ENCODE measurements at places on chromosomes 1 and 21.
A peak's percentile ranks its signal among the peaks of the same experiment; 100 is the strongest.

DNA sequence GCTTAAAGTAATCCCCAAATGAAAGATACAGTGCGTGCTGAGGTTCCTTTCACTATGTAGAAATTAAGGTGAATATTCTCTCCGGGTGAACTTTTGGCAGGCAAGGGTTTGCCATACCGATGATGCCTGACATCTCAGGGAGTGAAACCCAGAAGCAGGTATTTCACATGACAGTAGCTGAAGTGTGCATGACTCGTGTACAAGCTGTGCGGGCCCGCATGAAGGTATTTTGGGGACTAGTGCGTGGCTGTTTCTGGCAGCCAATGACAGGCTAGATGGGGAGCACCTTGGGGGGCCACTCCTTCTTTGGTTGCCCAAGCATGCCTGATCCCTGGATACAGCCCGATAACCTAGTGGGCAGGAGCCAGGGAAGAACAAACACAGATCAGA lies 569.0 kb downstream of the SMYD3 start:
- no peak for DNase-seq

GRCh38 chr21:38323721-38324531 lies 67.1 kb downstream of the KCNJ15 start:
- no peak for DNase-seq

GRCh38 chr1:203072911-203073310 lies 12.9 kb downstream of the MYOG start:
- no peak for DNase-seq

GRCh38 chr1:25744636-25745425 lies 55.2 kb upstream of the SELENON start:
- no peak for DNase-seq

DNA sequence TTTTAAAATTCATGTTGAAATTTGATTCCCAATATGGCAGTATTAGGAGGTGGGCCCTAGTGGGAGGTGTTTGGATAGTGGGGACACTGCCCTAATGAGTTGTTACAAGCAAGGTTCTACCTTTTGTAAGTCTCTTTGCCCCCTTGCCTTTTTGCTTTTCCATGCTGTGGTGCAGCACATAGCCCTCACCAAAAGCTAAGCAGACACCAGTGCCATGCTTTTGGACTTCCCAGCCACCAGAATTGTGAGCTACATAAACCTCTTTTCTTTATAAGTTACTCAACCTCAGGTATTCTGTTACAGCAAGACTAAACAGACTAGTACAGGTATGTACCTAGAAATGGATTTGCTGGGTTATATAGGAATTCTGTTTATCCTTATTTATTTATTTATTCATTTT lies 13.7 kb downstream of the ZMYM4 start:
- no peak for DNase-seq

- DNase-seq: no peak
These were observed 54.9 kb upstream of the RAP1GAP start for GRCh38 chr1:21724098-21724497.

- DNase-seq: no peak
These were observed 7.8 kb upstream of the MUTYH start for GRCh38 chr1:45348020-45348419.

- DNase-seq: no peak
These were observed 31.9 kb upstream of the IL19 start for GRCh38 chr1:206738370-206739366.

DNA sequence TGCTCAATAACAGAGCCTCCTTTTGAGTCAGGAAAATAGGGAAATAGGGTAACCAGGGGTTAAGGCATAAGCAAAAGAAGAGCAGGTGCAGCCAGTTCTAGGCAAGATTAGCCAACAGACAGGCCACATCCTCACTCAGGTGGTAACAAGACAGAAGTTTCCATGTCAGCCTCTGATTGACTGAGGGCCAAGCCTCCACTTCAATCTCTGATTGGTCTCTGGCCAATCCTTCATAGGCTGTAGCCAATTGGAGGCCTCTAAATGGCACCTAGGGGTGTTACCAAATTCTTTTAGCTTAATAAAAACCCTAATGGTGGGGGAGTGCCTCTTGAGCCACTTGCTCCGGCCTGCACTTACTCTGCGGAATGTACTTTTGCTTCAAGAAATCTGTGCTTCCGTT lies 37.2 kb downstream of the LACTBL1 start:
- no peak for DNase-seq

GRCh38 chr1:42940851-42941639 lies 17.6 kb downstream of the SLC2A1 start:
- DNase-seq: no peak

DNA sequence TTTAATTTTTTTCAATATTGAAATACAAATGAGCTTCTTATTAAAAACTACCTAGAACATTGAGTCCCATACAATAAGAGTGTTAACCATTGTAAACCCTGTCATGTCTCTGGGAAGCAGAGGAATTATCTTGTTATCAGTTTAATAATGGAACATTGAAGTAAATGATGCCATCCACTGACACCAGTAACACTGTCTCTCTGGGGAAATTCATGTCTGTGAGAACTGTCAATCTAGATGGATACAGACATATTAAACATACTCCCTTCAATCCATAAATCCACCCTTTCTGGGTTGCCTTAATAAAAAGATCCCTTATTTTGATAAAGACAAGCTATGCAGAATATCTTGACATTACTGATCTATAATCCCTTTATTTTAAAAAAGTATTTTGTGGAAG lies 503.2 kb downstream of the DPYD start:
- no peak for DNase-seq

DNA sequence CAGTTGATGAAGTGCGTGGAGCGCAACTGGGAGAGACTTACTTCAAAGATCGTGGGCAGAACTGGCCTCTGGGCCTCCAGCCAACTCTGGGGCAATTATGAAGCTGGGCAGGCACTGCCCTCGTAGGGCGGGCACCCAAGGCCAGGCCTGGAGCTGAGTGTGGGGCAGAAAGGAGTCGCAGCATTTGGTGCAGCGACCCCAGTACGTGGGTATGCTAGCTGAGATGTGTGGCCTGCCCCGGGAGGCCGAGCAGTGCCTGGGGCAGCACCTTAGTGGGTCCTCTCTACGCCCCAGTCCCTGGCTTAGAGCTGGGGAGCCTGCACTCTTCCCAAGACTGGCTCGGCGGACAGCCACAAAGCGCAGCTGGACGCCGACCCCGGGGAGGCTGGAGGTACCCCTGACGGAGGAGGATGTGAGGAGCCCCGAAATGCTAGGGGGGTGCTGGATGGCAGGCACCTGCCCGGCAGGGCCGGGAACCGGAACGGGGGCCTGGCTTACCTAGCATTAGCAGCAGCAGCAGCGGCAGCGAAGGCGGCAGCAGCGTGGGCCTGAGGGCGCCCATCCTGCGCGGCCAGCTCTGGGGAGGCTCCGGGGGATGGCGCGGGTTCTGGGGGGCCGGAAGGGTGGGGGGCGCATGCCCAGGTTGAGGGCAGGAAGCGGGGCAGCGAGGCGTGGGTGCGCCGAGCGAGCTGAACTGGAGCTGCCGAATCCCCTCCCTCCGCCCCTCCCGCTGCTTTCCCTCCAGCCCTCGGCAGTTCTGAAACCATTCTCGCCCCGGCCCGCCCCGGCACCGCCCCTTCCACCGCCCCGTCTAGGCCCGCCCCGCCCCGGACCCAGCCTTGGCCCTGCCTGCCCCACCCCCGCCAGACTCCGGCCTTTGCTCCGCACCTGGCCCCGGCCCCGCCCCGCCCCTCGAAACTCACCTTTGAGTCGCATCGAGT lies at the start of gene IGSF8:
IGSF8 (minus strand) TSS at position 709 of the 941 bp plus-strand sequence; CDS start at position 562, 147 bp downstream.
- DNase-seq: peak; percentile 96

DNA sequence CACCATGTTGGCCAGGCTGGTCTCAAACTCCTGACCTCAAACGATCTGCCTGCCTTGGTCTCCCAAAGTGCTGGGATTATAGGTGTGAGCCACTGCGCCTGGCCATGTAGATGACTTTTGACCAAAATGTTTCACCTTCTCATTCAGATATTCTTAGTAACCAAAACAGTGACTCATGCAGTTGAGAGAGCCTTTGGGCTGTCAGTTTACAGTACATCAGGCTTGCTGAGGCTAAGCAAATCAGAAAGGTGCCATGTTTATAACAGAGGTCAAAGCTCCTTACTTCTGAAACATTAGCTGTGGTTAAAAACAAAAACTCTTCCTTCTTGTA lies 21.0 kb downstream of the CNIH4 start:
- DNase-seq: no peak

GRCh38 chr1:164675342-164675904 lies 116.4 kb downstream of the PBX1 start:
- DNase-seq: no peak

DNA sequence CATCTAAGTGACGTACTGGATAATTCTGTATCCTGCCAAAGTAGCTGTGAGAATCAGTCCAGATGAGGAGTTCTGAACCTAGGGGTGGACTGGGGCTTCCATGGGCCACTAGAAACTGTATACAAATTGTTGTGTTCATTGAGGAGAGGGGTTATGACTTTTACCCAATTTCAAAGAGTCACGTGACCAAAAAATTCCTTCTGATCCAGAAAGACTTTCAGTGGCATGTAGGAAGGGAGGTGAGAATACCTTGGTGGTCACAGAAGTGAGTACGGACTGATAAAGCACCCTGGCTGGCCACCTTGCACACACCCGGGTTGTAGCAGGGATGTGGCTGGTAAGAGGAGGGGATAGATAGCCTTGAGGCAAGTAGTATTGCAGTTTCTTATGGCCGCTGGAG lies 60.4 kb downstream of the BCAR3 start:
- DNase-seq: no peak

DNA sequence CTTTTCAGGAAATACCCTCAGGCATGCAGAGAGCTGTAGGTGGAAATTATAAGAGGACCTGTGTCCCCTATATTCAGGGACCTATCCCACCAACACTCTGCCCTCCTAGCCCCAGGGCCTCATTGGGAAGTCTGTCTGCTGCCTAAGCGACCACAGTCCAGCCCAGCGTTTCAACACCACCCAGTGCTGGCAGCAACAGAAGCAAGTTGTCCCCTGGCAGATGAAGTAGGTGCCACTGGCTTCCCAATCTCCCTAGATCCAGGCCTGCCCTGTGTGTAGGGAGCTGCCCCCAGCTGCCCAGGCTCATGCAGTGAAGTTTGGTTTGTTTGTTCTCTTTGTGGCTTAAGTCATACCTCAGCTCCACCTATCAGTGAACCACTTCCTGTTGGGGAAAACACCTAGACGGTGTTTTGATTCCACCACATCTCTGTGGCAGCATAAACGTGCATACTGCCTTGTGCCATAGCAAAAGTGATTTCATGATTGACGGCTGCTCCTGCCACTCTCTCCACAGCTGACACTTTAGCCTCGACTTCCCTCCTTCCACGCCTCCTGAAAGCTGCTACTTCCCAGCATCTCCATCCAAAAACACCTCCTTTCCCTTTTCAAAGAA lies 8.1 kb upstream of the LEFTY1 start:
- no peak for DNase-seq

DNA sequence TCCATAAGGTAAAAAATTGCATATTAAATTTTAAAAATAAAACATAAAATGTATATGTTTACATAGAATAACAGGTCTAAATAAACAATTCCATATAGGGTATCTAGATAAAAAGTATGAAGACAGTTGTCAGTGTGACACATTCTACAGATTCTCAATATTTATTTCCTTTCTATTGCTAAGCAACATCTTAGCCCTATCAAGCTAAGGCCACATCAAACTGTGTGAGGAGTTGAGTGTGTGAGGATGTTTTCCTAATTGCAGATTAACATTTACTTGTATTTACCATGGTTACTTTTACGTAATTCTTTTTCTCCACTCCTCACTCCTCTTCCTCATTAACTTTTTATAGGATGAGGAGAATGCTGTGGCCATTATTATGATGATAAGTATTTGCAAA lies 41.9 kb upstream of the MCOLN3 start:
- DNase-seq: no peak

- DNase-seq: no peak
These were observed 2.2 kb upstream of the USP24 start for GRCh38 chr1:55217226-55217986.

DNA sequence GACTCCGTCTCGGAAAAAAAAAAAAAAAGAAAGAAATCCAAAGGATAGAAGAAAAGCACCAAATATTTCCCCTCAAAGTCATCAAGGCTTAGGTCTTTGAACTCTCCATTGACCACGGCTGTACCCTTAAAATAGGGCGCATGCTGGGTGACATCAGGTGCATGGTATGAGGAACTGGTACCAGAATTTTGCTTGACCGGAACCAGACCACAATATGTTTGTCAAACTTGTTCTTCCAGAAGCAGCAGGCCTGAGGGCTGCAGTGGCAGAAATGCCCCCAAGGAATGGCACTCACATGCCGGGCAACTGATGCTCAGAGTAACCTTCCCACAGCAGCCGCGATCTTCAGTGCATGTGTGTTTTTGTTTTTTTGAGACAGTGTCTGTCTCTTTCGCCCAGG lies 21.0 kb downstream of the RCC1 start:
- no peak for DNase-seq

GRCh38 chr1:31585736-31586365 lies 9.5 kb downstream of the TINAGL1 start:
- DNase-seq: no peak

- DNase-seq: no peak
These were observed 514.7 kb downstream of the PLPP3 start for GRCh38 chr1:56064705-56065104.

GRCh38 chr1:8015036-8015808 lies 10.9 kb downstream of the ERRFI1 start:
- no peak for DNase-seq

GRCh38 chr1:229027622-229028182 lies 243.2 kb upstream of the RAB4A start:
- DNase-seq: no peak

DNA sequence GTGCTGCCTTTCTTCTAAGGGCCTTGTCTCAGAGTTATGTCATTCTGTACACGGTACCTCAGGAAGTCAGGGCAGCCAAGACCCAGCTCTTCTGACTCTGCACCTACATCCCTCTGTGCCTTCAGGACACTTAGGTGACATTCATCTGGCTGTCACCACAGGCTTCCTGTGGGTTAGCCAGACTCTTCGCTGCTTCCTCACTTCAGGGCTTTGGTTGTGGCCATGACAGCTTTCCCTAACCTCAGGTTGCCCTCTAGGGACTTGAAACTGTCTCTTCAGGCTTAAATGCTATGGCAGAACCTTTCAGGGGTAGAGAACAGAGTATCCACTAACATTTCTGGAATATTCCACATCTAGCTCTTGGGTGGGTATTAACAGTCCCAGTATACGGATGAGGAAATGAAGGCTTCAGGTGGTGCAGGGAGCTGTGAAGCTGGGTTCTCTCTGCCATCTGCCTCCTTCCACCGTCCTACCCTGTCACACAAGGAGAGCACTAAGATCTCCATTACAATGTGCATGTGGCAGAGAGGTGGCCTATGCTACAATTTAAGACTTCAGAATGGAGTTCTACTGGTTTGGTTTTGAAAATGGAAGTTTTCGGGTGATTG lies 9.9 kb downstream of the TSSK3 start:
- DNase-seq: no peak

- no peak for DNase-seq
These were observed 66.1 kb upstream of the PARP1 start for GRCh38 chr1:226474041-226474440.

GRCh38 chr1:100782473-100783039 lies 63.0 kb downstream of the VCAM1 start:
- no peak for DNase-seq

Data from activated gamma-delta T cell (primary cell).